Activated T-helper 9 cell treated with anti-CD3 and anti-CD28 coated beads, Interleukin-2, amount 50 U/mL, for 16 hours (primary cell): ENCODE measurements at places on chromosomes 6 and 20.

DNA sequence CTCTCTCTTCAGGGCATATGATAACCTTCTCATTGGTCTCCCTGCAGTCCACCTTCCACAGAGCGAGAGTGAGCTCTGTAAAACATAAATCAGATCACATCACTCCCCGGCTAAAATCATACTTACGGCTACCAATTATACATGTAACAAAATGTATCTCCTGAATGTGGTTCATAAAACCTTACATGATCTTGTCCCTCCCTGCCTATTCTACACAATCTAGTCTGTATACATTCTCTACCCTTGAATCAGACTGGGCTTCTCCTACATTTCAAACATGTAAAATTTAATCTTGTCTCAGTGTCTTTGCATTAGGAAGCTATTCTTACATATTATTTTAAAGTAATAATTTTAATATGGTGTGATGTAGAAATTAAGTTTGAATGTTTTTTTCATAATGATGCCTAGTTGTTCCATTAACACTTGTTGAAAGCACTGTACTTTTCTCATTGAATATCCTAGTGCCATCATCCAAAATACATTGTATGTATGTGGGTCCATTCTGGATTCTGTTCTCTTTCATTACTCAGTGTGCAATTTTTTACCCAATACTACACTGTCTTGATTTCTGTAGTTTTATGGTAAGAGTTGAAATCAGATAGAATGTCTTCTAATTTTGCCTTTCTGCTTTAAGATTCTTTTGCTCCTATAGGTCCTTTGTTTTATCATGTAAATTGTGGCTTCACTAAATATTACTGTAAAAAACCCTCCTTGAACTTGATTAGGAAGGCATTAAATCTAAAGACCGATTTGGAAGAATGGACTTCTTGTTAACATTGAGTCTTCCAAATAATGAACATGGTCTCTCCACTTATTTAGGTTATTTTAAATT lies 403.3 kb upstream of the EPHA7 start:
- no peak for DNase-seq

- DNase-seq = no peak
Measured at GRCh38 chr20:57943950-57944349, 234.1 kb upstream of the PMEPA1 start.

- no peak for DNase-seq
Measured at GRCh38 chr6:127912914-127913313, 12.1 kb upstream of the THEMIS start.

DNA sequence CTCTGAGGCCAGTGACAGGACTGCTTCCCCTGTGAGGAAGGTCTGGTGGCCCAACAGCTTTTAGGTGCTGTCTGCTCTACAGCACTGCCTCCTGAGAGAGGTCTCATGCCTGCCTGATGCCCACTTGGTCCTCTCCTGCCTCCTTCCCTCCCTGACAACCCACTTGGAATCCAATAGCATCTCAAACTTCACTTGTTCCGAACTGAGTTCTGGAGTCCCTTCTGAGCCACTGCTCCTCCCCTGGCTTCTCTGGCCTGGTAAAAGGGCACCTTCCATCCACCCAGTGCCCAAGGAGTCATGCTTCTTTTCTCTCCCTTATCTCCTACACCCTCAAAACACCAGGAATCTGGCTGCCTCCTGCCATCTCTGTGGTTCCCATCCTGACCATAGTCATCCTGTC lies 1.9 kb downstream of the MAVS start:
- no peak for DNase-seq

- DNase-seq = no peak
Measured at GRCh38 chr20:54062812-54063280, 7.5 kb downstream of the BCAS1 start.

- DNase-seq = no peak
Measured at GRCh38 chr6:142485256-142485655, 183.4 kb downstream of the ADGRG6 start.
